Jurkat, Clone E6-1 (cell line): ENCODE measurements at places on chromosomes 1 and 21.

DNA sequence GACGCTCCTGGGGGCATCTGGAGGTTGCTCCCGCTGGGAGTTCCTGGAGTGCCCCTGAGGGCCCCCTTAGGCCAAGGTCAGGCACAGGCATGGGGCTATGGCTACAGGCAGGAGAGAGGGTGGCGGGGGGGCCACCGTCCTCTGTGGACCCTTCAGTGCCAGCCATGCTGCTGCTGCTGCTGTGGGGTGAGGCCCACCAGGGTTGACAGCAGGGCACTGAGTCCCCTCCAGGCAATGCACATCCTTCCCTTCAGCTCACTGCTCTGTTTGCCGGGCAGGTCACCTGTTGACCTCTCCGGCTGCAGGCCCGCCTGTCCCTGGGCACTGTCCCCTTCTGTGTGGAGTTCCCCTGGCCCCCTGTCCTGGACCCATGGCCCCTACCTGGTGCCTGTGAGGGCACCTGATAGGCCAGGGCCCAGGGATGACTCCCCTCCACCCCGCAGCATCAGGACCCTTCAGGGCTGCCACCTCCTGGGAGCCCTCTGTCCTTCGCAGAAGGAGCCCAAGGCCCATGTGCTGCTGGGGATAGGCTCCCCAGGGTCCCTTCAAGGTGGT lies 34.1 kb upstream of the ADARB1 start:
- no peak for DNase-seq

- DNase-seq: peak; percentile 19
These were observed 1.7 kb upstream of the KRTAP7-1 start for GRCh38 chr21:30831194-30831765.

- no peak for DNase-seq
These were observed 73.4 kb downstream of the CEP350 start for GRCh38 chr1:180027949-180028445.

- DNase-seq: peak; percentile 28
These were observed 22.7 kb upstream of the ARF1 start for GRCh38 chr1:228059634-228060457.

DNA sequence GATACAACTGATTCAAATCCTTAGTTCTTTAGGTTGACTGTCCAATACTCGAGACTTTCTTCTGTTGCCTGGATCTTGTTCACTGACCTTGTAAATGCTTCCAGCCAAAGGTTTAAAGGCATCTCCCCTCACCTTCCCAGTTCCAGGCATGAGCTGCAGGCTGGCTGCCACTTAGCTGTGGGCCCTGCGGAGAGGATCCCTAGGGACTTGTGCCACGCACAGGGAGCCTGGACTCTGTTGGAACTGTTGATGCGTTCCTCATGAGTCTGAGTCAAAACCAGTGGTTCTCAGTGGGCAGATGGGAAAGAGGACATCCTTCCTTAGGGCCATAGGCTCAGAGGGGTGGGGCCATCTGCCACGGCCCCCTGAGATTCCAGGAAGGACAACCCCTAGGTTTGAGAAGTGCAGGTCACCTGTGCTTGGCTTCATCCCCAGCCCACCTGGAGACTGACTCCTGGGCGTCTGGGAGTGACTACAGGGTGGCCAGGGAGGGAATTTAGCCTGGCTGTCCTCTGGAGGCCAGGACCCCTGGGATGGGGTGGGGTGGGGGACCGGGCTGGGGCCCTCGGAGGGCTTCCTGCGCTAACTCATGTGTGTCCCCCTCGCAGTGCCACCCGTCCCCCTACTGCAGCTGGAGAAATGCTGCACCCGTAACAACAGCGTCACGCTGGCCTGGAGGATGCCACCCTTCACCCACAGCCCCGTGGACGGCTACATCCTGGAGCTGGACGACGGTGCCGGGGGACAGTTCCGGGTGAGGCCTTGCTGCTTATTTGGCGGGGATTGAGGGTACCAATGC lies 37.6 kb upstream of the GNPAT start:
- no peak for DNase-seq

DNA sequence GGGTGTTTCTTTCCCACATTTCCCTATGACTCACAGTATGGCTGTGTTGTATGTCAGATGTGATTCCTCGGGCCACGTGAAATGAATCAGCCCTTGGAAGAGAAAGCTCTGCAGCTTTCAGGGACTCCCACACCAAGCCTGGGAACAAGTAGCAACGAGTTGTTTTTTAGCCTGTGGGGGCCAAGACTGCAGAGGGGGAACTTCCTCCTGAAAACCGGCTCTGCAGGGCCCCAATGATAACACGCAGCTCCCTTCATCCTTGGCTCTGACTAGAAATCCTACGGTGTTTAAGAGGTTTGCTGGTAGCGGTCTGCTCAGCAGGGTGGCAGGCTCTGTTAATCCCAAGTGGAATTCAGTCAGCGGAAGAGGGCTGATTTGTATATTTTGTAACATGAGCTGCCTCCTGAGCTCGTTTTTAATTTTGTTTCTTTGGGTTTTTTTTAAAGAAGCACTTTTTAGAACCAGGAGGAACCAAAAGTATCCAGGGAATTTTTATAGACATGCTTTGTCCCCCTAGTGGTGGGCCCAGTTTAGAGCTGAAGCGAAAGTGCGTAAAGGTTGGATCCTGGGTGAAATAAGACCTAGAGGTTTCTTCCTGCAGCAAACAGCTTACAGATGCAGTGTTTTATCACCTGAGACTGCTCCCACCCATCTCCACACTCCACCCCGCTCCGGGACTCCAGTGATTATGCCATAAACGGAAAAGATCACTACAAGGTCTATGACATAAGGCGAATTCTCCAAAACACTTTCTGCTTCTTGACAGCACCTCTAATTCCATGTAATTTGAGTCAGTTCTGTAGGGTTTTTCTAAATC lies 48.8 kb downstream of the LAMC2 start:
- no peak for DNase-seq

DNA sequence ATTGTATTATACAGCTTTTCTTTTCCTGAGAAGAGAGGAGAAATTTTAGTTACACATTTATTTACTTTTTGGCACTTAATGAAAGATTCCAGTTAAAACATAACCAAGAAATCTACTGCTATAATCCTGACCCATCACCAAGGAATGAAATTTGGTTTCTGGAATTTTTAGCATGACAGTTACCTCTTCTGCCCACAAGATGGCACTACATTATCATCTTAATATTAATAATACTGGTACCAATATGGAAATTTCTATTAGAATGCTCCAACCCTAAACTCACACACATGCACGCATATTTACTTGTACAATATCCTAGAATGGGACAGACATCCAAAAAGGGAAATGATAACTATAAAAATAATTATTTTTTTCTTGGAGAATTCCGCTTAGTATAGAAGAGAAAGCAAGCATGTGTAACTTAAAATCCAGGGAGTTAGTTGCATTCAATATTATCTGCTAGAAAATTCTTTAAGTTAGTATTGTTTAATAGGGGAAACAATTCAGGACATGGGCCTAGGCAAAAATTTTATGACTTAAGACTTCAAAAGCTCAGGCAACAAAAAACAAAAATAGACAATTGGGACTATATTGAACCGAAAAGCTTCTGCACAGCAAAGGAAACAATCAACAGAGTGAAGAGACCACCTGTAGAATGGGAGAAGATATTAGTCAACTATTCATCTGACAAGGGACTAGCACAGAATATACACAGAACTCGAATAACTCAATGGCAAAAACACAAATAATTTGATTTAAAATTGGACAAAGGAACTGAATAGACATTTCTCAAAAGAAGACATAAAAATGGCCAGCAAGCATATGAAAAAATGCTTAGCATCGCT lies 37.4 kb downstream of the MAP3K21 start:
- DNase-seq: no peak

GRCh38 chr1:217333939-217334338 lies 297.0 kb downstream of the GPATCH2 start:
- peak; percentile 10 for DNase-seq

DNA sequence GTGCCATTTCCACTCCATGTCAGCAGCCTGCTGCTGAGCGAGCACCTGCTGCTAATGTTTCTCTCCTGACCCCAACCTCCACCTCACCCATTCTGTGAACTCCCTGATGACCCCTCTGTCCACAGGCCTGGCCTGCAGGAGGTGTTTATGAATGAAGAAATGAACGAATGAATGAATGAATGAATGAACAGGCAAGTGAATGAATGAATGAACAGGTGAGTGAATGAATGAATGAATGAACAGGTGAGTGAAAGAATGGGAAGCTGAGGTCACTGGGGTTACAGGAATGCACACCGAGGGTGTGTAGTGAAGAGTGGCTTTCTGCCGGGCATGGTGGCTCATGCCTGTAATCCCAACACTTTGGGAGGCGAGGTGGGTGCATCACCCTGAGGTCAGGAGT lies 173.4 kb downstream of the IGSF21 start:
- DNase-seq: no peak

DNA sequence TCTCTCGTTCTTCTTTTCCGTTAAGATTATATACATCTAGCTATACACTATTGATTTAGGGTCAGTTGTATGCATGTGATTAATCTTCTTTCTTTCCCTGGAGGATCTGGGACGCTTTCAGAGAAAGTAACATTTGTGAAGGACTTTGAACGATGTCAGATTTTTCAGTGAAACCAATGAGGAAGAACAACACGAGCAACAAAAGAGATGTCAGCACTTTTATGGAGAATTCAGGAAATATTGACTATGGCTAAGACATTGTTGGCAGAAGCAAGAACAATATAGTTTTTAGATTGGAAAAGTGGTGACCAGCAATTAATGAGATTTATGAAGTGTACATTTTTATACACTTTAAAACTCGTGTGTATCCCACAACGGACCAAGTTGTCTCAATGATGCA lies 355.5 kb downstream of the TGFB2 start:
- no peak for DNase-seq

GRCh38 chr1:181148636-181149035 lies 60.1 kb downstream of the IER5 start:
- no peak for DNase-seq

- no peak for DNase-seq
These were observed 35.4 kb downstream of the PTPRU start for GRCh38 chr1:29271724-29272123.

DNA sequence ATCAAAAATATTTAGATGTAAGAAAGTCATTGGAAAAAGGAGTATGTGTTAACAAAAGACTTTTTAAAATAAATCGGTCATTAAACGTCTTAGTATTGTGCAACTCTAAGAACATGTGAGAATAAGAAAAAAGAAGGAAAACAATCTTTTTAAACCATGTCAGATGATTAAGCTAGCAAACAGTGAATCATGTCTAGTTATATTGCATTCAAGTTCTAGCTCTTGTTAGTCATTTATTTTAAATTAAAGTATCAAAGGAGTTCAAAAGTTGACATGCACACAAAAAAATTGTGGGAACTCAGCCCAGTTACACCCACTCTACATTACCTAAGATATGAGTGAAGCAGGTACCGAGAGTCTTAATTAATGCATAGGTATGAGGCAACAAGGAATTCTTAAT lies 9.8 kb downstream of the FRRS1 start:
- no peak for DNase-seq

DNA sequence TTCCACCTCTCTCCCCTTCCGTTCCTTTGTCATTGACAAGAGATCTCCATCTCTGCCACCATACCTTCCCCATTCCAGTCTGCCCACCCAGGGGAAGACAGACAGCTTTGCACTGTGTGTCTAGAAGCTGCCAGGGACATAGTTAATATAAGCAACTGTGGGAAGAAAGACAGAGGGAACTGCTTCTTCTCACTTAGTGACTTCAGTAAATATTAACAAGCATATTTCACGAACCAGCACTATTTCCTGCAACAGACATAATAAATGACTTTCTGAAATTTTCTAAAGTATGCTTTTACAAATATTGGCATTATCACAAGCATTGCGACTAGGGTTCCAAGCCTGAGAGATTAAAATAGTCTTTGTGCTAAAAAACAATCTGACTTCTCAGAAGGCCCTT lies 43.2 kb upstream of the SLC6A9 start:
- DNase-seq: no peak

GRCh38 chr1:24110642-24111261 lies 1.2 kb downstream of the MYOM3 start:
- no peak for DNase-seq

GRCh38 chr21:15788847-15789523 lies 59.2 kb downstream of the USP25 start:
- DNase-seq: no peak

DNA sequence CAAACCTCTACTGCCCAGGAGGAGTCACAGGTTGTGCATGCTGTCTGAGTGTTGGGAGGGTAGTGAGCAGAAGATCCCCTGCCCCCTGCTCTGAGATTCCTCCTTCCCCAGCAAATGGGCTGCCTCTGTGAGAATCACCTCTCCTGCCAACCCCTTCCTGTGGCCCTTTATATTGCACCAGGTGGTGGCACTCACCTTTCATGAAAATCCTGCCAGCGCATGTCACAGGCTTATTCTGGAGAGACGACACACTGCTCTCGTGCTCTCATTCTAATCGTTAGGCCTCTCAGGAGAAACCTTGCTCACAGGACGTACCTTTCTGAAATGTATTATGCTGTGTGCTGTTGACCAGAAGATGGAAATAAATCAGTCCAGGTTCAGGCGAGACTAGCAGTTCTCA lies 113.7 kb downstream of the RGL1 start:
- no peak for DNase-seq

GRCh38 chr1:33420870-33421775 lies 9.8 kb downstream of the PHC2 start:
- no peak for DNase-seq

DNA sequence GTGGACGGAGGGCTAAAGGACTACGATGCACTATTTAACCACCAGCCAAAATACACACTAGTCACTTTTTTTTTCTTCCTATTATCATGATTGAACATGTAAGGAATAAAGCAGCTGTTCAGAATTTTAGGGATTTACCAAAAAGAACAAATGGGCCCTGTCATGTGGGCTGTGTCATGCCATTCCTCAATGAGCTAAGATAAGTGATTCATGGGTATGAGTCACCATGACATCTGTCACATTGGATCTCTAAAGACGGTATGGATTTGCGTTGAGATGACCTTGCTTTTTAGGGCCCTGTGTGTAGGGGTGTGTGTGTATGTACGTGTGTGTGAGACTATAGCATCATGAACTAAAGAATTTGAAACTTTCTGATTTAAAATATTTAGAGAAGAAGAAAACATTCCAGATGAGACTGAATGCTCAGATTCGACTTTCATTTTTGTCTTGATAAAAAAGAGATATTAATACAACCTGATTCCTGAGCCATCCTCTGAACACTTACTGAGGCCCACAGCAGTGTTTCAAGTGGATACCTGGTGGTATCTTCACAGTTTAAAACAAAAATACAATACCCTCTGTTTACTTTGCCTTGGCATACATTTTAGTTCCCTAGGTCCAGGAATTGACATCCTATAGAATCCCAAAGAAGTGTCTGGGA lies 246.1 kb upstream of the DUSP10 start:
- DNase-seq: no peak

DNA sequence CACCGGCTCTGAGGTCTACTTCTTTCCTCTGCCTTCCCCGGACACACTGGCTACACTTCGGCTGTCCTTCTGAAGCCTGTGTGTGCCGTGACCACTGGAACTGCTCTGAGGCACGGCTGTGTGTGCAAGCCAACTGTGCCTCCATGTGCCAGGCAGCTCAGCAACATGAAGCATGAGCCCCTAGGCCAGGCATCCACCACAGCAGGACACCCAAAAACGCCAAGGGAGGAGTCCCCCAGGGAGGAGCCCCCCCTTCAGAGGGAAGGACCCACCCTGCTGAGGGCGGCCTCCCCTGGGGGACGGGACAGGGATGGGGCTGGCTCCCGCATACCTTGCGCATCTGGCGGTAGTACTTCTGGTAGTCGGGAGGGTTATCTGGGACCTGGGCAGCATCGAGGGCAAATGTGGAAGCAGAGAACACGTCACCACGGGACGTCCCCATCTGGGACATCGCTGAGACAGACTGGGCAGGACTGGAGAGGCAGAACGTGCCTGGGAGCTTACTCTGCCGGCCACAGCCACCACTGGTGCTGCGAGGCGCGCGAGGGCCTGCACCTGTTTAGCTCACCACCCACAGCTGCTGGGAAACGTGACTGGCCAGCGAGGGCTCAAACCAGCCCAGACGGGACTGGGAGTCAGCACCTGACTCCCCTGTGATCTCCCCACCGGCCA lies 20.5 kb downstream of the LSS start:
- no peak for DNase-seq
